ENCODE measurements at places on chromosomes 16 and 17.
A peak's percentile ranks its signal among the peaks of the same experiment; 100 is the strongest.

DNA sequence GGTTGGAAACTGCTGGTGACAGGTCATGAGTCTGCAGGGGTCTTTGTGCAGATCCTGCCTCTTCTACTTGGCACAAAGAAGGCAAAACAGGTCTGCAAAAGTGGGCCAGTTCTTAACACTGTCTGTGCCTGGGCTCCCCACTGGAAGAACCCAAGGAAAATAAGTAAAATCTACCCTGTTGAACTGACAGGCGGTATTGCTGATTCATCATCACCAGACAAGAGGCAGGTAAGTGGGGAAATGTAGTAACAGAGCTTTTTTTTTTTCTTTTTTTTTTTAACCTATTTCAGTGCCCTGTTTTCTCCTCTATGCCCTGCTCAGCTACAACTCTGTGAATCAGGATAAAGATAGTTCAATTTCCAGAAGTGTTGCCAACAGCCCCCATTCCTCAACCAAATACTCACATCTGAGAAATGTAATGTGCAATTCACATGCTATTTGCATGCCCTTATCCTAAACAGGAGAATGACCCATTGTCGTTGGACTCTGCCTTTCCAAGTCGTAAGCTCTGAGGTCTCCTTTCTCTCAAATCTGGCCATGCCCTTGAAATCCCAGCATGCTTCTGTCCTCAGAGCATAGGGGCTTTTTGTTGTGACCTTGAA, 237.0 kb downstream of the SOX9 start:
- DNase-seq, result peak; percentile 62

DNA sequence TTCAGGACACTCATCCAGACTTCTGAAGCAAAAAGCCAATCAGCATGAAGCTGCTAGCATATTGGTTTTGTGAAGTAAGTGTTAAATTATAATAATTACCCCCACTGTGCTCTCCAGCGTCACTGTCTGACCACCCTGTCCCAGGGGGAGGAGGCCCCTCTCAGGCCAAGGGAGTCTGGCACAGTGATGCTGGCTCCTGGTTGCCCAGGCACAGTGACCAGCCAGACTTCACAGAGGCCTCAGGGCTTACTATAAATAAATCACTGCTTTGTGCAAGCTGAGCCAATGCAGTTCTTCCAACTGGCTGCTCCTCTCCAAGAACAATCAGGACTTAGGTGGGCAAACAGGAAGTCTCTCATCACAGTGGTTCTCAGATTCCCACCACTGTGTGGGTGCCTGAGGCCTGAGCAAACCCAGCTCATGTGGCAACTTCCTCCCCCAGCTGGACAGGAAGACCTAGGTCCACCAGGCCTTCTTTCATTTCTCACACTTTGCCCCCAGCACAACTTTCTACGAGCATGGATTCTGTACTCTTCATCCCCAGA, 1.7 kb upstream of the DBNDD1 start:
- DNase-seq, result peak; percentile 37

- DNase-seq, result peak; percentile 64
Measured at GRCh38 chr16:73572135-73572828, 524.4 kb upstream of the ZFHX3 start.

DNA sequence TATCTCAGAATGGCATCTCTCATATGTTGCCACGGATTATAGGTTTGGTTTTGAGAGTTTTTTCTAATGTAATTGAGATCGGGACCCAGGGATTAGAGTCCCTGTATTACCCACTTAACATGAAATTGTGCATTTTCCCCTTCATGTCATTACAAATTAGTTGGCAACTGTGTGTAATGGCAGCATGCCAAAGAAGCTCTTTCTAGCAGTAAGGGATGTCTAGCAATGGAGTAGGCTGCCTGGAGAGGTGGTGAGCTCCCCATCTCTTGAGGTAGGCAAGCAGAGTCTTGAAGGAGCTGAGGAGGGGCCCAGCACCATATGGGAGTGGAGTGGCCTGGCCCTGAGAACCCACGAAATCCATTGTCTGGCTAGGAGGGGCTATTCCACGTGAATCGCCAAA, 10.0 kb upstream of the KATNB1 start:
- DNase-seq, result no peak

GRCh38 chr17:61414141-61414935, 14.7 kb downstream of the TBX2 start:
- DNase-seq, result no peak

DNA sequence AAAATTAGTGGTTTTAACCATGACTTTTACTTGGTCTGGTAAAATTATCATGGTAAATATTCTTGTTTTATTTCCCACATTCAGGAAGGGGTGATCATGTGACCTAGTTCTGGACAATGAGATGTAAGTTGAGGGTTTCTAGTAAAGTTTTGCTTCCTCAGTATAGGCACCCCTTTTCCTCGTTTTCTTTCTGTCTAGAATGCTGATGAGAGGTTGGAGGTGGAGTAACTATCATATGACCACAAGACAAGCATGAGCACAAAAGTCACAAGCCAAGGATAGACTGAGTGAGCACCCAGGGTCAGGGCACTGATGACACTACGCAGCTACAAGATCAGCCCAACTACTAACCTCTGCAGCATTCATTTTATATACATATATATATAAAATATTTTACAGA, 53.9 kb downstream of the MYO1D start:
- DNase-seq, result peak; percentile 30

DNA sequence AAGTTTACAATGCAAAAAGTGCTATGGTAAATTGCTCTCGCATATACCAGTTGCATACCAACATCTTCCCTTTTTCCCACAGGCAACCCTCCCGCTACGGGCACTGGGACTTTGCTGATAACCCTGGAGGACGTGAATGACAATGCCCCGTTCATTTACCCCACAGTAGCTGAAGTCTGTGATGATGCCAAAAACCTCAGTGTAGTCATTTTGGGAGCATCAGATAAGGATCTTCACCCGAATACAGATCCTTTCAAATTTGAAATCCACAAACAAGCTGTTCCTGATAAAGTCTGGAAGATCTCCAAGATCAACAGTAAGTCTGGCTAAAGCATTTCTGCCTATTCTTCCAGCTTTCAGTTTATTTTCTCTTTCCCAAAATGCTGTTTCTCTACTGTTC, 27.9 kb upstream of the HSBP1 start:
- no peak for DNase-seq

GRCh38 chr17:39753514-39754160, 15.9 kb downstream of the GRB7 start:
- DNase-seq, result no peak

GRCh38 chr17:51904379-51904778, 254.1 kb downstream of the CA10 start:
- no peak for DNase-seq

DNA sequence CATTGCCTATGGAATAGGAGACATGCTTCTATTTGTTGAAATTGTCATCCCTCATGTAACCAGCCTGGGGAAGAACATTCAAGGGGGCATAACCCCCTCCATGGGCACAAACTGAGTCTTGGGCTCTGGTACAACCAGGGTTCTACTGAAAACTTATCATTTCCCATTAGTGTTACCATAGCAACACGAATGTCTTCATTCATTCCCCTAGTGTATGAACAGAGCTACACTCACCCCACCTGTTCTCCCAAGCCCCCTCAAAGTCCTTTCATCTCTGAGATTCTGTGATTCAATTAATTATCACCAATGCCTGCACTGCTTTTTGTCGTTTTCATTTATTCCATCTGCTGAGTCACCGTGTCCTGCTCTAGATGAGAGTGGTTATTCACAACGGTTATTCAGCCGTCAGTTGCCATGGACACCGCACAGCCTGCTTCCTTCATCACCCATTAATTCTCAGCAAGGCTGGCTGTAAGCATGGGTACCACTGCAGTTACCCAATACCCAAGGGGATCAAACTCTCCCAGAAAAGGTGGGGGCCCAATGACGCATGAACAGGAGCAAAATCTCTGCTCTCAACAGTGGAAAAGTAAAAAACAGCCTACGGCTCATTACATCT, 1.6 kb upstream of the GAST start:
- peak; percentile 82 for DNase-seq

GRCh38 chr17:39461926-39462569, 762 bp downstream of the CDK12 start:
- DNase-seq, result no peak

DNA sequence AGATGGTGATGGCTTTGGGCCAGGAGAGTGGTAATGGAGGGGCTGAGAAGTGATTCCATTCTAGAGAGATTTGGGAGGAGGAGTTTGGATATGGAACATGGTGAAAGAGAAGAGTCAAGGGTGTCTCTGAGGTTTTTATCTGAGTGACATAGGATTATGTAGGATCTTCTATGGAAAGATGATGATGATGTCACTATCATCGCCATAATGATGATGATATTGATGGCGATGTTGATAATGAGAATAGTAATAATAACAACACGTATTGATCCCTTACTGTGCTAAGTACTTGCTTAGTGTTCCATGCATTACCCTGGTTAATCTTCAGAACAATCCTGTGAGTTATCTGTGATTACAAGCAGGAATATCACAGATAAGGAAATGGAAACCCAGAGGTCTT, 16.6 kb downstream of the PDILT start:
- no peak for DNase-seq

- no peak for DNase-seq
Measured at GRCh38 chr17:77425348-77425747, 284.6 kb downstream of the SEC14L1 start.

DNA sequence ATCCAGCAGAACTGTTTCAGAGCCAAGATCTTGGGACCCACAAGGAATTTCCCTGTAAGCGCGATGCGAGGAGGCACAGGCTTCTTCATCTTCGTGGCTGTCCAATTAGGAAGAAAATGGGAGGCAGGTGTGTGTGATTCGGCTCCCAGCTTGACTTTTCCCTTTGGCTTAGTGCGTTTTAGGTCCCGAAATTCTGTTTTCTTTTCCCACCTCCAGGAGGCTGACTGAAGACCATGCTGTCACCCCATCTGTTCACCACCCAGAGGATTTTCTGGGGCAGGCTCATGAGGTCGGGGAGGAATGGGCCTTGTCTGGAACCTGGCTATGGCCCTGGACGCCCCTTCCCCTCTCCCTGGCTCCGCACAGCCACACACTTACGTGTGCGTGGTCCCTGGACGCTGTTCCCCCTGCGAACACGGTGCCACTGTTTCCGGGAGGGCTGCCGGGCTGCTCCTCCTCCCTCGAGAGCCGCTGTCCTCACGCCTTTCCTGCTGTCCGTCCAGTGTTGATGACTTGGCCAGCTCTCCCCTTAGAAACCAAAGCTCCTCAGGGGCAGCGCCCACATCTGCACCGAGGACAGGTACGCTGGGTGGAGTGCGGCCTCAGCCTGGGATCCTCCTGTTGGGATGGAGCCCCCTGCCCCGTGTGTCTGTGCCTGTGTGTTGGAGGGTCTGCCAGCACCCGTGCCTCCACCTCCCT, 2.7 kb upstream of the PABPN1L start:
- no peak for DNase-seq

DNA sequence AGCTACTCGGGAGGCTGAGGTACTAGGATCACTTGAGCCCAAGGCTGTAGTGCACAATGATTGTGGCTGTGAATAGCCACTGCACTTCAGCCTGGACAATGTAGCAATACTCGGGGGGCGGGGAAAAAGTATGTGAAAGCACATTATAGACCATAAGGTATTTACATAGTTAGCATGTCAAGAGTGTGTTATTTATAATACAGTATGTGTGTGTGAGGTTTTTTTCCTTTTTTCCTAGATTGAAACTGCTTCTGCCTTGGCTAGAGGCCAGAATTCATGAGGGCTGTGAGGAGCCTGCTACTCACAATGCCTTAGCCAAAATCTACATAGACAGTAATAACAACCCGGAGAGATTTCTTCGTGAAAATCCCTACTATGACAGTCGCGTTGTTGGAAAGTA, 30.5 kb downstream of the PTRH2 start:
- DNase-seq, result no peak

- DNase-seq, result no peak
Measured at GRCh38 chr17:56815711-56816110, 18.0 kb downstream of the C17orf67 start.

DNA sequence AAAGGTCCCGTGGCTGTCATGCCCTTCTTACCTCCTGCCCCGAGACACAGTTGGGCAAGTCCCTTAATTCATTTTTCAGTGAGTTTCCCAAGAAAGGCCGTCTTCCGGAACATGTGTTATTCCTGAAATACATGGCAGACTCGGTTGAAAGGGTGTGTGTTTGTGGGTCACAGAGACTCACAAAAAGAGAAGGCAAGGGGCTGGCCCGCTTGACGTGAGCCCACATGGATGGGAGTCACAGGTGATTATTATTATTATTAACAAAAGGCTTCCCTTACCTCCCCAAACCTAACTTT, 34.1 kb upstream of the CCR7 start:
- DNase-seq, result no peak

GRCh38 chr16:83623091-83623730, 184.6 kb upstream of the HSBP1 start:
- DNase-seq, result no peak

All from kidney tubule cell (primary cell).